ENCODE measurements at places on chromosomes 7 and 10. TPM values are rescaled to one million over a fixed set of nuclear protein-coding genes. Genes with fewer than 3 reads are reported as not detected.

The RASSF4 gene
- 3.6 TPM for total RNA-seq

The CHCHD1 gene
- 30.7 TPM for total RNA-seq

The FHIP2A gene
- 39.0 TPM for total RNA-seq

The TMEM270 gene
- not detected for total RNA-seq

The LAMB1 gene
- total RNA-seq = not detected

The MMP21 gene
- 0.24 TPM for total RNA-seq

The ORC5 gene
- total RNA-seq = 23.7 TPM

The PALS2 gene
- total RNA-seq = 15.0 TPM

All from T-helper 1 cell treated with Interleukin-12 subunit alpha and Interleukin-12 subunit beta and Interleukin-4 antibody, amounts not matched to agents 30 ng/mL and 1 ng/mL, for 36 hours (primary cell).